NCI-H2081 (cell line): ENCODE measurements at places on chromosomes 6 and 20.

GRCh38 chr6:144635051-144635450 is 349.9 kb downstream of the UTRN start:
- DNase-seq: no peak

DNA sequence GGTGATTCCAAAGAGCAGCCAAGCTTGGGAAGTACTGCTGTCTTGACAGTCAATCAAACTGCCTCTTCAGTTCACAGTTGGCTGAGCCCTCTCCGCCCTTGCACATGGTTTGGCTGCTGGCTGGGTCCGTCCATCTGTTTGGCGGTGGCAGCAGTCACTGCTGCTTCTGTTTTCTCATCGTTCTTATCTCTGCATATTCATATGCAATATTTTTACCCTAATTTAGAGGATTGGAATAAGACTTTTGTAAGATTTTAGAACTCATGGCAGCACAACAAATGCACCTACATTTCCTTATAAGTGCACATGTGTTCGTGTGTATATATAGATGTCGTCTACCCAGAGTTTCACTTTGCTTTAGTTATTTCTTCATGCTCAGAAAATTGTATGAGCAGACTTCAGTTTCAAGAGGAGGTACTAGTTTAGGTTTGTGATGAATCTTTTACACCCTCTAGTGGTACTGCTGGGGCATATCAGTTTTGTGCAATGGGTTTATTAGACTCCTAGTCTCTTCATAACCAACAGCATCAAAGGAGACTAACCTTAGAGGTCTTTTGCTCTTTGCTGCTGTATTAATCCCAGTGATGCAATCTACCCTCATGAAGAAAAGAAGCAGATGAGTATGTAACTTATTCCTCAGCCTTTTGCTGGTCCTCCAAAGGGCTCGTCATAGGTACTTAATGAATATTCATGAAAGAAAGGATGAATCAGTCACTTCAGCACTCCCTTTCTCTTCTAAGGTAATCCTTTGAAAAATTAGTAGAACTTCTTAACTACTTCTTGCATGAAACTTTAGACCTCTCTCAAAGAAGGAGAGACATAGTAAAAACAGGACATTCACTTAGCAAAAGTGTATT is 44.3 kb downstream of the KHDC1L start:
- DNase-seq: peak; percentile 63

GRCh38 chr20:16747291-16747811 is 807 bp upstream of the OTOR start:
- peak; percentile 5 for DNase-seq

DNA sequence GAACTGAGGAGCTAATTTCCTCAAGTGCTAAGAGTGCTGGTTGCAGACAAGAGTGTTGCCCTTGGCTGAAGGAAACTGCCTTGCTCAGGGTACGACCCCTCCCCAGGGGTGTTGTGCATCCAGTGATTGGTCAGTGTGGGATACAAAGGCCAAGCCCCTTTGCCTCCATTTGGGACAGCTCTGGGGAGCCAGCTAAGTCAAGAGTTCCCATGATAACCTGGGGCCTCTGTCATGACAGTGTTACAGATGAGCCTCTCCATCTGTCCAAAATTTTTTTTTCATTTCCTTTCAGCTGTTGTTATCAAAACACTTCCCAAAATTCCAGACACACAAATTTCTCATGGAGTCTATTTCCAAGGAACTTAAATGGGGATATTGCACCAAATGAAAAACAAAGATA is 93.3 kb downstream of the HS3ST5 start:
- no peak for DNase-seq

DNA sequence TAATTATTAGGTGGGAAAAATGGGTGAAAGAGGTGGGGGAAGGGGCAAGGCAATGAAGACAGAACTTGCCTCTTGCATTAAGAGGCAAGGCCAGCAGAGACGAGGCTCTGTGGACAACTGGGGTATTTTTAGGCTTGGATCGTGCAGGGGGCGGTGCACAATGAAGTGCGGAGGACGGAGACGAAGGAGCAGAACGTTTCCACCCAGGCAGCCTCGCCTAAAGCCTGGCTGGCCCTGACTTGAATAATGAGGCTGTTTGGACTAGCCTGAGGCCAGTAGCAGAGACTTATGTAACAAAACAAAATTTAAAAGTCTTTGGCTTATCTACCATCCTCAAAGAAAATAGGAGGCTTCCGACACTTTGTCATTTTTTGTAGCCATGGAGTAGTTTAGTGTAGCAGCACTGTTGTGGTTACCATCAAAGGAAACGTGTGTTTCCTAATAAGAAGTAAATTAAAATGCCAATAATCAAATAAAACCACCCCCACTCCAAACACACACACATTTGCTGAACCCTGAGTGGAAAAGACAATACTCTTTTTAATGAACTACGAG is 370.0 kb upstream of the CNR1 start:
- DNase-seq: no peak

- DNase-seq: no peak
Measured at GRCh38 chr6:1363298-1363697, 26.1 kb upstream of the FOXF2 start.

DNA sequence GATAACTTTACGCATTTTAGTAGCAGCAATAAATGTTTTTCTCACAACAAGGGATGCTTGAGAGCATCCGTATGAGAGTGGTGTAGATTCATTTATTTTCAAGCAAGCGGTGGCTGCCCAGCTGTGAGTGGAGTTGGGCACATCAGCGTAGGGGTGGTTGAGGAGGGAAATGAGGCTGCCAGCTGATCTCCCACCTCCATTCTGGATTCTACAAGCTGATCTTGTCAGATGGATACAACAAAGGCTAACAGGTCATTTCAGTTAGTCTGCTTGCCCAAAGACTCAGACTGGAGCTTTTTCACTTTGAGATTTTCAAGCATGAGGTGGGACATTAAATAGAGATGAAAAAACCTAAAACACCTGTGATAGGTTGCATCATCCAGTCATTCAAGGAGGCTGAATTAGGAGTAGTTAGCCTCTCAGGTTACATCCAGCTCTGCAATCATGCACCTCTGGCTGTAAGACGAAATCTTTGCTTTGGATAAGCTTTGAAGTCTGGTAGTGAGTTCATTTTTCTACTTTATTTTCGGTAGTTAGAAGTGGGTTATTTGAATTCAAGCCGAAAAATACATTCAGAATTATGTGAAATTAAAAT is 1.9 kb upstream of the BACH2 start:
- DNase-seq: no peak
